ENCODE measurements at places on chromosomes 13 and 19.

GRCh38 chr19:36152352-36153091, at the start of gene COX7A1:
Gene COX7A1, minus strand, starts transcription at chr19:36152447. Its CDS starts 40 bp downstream, at chr19:36152407.
- no peak for DNase-seq

DNA sequence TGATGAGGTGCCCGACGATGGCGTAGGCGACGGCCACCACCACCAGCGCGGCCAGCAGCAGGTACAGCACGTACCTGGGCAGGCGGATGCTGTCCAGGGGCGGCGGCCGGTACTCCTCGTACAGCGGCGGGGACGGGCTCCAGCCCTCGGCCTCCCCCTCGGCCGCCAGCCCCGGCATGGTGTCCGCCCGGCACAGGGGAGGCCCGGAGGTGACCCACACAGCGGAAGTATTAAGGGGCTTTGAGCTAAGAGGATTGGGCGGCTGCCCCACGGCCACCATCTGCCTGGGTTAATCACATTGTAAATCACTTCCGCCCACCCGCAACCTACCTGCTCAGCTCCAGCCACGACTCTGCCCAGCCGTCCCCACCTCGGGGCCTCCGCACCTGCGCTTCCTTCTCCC, at the start of gene SMIM44:
SMIM44 (minus strand) TSS at position 216 of the 403 bp plus-strand sequence; CDS start at position 178, 38 bp downstream.
- DNase-seq: no peak

DNA sequence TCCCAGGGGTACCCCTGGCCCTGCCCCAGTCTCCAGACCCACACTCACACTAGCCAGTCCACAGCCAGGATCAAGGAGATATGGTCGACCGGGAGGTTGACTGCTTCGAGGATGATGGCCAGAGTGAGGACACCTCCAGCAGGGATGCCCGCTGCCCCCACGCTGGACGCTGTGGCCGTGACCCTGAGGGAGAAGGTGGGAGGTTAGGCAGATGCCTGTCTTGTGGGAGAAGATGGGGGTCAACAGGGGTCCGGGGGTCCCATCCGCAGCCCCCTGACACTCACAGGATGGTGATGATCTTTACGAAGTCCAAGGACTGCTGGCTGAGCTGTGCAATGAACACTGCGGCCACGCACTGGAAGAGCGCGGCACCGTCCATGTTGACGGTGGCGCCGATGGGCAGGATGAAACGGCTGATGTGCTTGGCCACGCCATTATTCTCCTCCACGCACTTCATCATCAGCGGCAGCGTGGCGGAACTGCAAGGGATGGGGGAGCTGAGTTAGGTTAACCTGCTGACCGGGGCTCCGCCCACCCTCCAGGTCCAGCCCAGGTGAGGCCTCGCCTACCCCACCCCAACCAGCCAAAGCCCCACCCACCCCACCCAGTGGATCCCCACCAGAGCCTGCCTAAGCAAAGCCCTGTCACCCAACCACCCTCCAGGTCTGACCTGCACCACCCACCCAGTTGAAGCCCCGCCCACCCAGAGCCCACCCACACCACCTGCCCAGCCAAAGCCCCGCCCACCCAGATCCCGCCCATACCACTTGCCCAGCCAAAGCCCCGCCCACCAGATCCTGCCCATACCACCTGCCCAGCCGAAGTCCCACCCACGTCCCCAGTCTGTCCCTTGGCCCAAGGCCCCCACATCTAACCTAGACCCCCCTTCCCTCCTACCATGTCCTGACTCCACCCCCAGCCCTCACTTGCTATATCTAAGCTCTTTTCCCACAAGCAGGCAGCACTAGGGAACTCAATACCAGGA, 11.2 kb downstream of the SLC1A5 start:
- no peak for DNase-seq

GRCh38 chr13:30037766-30038165, 187.3 kb upstream of the UBL3 start:
- no peak for DNase-seq

- DNase-seq: no peak
Observed at GRCh38 chr19:2135474-2136402, 15.6 kb downstream of the AP3D1 start.

- no peak for DNase-seq
Observed at GRCh38 chr13:102686024-102686423, 8.8 kb downstream of the METTL21C start.

DNA sequence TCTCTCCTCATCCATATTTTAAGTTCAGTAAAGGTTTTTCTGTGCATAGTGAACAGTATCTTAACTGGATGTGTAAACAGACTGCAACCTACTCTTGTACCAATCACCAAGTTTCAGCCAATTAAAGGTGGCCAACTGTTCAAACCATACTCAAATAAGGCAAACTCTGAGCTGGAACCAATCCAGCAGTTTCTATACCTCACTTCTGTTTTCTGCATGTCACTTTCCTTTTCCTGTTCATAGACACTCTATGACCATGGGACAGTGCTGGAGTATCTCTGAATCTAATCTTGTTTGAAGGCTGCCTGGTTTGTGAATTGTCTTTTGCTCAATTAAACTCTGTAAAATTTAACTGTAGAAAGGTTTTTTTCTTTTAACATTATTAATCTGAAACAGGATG, 470.3 kb upstream of the SLITRK6 start:
- no peak for DNase-seq

DNA sequence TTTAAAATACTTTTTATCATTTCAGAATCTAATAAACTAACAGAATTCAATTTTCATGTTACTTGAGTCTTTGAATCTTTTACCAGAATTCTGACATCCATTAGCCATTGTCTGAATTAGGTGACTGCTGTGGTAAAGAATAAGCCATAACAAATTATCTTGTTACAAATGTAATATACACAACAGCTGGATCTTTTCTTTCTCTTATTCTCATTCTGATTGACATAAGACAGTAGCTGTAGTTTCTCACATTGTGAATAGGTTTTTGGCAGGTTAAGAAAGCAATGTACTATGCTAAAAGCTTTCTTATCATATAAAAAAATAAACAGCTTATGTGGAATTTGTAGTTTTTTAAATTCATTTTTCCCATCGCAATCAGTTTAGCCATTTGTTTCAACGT, 734.0 kb upstream of the PCDH9 start:
- no peak for DNase-seq

DNA sequence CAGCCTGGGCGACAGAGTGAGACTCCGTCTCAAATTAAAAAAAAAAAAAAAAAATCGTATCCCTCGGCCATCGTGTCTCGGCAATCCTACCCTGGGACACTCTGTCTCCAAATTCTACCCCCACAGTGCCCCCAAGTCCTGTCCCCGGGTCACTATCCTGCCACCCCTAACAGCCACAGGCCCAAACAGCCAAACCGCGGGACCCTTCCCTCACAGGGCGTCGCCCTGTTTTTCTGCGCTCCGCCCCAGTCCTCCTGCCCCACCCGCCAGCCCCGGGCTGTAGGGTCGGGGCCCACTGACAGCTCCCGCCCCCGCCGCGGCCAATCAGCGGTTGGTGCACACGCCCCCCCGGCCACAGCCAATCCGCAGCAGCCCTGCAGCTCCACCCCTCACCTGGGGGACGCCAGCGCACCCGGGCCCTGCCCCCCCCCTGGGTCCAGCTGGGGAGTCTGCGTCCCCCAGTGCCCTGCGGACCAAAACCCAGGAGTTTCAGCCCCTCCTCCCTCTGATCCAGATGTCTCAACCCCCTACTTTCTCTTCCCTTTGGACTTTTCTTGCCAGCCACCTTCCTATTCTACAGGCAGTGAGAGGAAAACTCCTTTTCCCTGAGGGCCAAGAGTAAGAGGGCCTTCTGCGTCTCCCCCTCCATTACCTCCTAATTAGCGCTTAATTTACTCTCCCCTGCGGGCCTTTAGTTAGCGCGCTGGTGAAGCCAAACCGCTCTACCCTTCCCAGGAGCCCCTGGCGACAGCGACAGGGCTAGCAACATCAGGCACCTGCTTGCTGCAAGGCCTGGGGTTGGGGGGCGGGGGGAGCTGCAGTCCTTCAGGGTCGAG, 1.5 kb upstream of the BCAT2 start:
- peak; percentile 57 for DNase-seq

DNA sequence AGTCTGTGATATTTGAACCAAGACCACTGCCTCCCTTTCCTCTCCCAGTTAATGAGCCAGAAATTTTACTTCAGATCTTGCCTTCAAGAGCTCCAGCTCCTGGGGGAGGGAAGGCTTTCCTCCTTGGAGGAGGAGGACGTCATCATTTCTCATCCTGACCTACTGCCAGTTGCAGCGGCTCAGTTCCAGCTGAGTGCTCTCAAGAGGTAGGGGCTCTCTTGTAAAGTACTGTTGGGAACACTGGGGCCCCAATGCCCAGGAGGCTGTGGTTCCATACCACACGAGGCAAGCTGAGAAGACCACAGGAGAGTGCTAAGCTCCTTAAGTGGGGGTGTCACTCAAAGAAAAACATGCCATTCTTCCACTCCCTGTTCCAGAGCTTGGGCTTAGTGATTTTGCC, 36.2 kb downstream of the METTL21C start:
- no peak for DNase-seq

GRCh38 chr19:29694669-29695627, 20.1 kb downstream of the C19orf12 start:
- DNase-seq: peak; percentile 66

DNA sequence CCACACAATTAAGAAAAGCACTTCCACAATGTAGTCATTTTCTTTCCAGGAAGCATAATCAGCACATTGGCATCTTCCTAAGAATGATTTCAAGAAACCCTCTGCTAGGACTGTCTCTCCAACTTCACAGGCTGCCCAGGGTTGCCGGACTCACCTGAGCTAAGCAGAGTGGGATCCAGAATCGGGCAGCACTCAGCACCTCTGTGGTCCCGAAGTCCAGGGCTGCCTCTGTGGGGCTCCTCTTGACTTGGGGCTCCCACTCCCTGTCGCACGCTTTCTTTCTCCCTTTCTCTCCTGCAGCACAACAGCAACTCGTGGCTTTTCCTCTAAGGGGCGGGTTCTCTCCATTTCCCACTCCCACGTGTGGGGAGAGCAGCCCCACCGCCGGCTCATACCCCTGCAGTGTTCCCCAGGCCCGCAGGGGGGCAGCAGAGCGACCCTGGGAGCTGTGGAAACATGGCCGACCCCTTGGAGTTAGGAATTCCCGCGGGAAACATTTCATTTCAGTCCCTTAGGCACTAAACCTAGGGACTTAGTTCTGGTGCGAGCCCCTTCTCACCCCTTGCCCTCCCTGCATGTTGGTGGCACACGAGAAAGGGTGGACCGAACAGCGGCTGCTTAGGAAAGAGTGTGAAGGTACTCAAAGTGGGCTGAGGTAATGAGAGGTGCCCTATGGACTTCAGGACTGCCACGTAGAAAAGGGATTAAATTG, at the start of gene TMEM272:
TMEM272 (minus strand) TSS at position 316 of the 712 bp plus-strand sequence. CDS start 6,647 bp downstream, outside the sequence.
- DNase-seq: no peak

- no peak for DNase-seq
Observed at GRCh38 chr19:548886-549830, 5.3 kb downstream of the GZMM start.

GRCh38 chr19:14407605-14408484, 11.3 kb downstream of the DDX39A start:
- DNase-seq: no peak

DNA sequence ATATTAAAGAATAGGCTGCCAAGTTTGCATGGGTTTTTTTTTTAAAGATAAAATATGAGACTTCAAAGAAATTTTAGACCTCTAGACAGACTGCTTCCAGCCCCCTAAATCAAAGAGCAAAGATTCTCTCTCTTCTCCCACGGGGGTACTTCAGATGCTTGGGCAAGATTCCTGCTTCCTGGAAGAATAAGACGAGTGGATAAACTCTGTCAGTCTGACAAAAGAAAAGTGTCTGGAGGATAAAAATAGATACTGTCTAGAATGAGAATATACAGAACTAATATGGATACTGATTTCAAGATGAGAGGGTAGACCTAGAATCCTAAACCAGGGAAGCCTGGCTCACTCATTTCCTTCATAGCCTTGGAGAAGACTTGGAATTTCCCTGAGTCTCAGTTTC, 435.1 kb downstream of the FOXO1 start:
- no peak for DNase-seq

GRCh38 chr19:42254850-42255765, at the start of gene ERF:
Gene ERF, minus strand, starts transcription at chr19:42255128. Its CDS starts 129 bp downstream, at chr19:42254999.
- DNase-seq: peak; percentile 90

- DNase-seq: no peak
Observed at GRCh38 chr19:29539131-29539530, 13.3 kb downstream of the VSTM2B start.

GRCh38 chr13:74696148-74696922, 562.1 kb upstream of the KLF12 start:
- DNase-seq: no peak

- no peak for DNase-seq
Observed at GRCh38 chr13:108000998-108001397, 214.3 kb downstream of the LIG4 start.

- no peak for DNase-seq
Observed at GRCh38 chr19:38079926-38080380, 144.1 kb downstream of the DPF1 start.

GRCh38 chr13:45662162-45662561, 40.0 kb upstream of the CBY2 start:
- DNase-seq: no peak

- no peak for DNase-seq
Observed at GRCh38 chr19:46428239-46429135, at the start of gene PNMA8C. Gene PNMA8C, minus strand, starts transcription at chr19:46428936. Its CDS starts 577 bp downstream, at chr19:46428359.

- no peak for DNase-seq
Observed at GRCh38 chr19:54307389-54308020, 5.5 kb downstream of the LILRA5 start.

DNA sequence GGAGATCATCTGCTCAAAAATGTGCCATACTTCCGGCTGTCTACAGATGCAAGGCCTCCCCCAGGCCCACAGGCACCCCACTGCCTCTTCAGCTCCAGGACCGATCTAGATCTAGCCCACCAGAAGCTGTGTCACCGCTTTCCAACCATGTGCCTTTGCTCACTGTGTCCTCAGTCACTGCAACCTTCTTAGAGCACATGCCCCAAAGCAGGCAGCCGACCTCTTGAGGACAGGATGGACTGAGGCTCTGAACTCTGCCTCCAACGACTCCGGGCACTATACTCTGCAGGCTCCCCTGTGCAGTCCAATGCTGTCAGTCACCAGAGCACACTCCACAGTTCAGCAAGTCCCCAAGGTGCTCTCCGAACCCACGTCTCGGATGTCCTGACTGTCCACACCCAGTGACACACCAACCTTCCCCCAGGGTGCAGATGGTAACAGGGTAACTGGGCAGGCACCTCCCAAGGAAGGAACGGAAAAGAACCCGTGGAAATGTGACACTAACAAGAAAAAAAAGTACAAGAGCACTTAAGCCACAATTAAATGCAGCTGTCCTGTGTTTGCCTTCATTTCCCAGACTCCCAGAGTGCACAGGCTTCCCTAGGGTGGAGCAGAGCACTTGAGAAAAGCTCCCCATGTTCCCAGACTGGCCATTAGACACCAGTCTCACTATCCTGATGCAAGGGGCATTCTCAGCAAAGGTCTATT, 4.8 kb downstream of the STK24 start:
- no peak for DNase-seq

Measured in T-helper 2 cell (primary cell).